ENCODE measurements at places on chromosomes 4 and X. TPM values are rescaled to one million over a fixed set of nuclear protein-coding genes. Genes with fewer than 3 reads are reported as not detected.

Gene MTTP
- 0.08 TPM for polyA plus RNA-seq

Gene FOXR2
- polyA plus RNA-seq = not detected

Gene PRDX4
- 70.4 TPM for polyA plus RNA-seq

Gene MAGEB1
- not detected for polyA plus RNA-seq

Gene MTNR1A
- not detected for polyA plus RNA-seq

Gene GAGE12J
- polyA plus RNA-seq = not detected

Gene TMSB15A
- not detected for polyA plus RNA-seq

Gene CT45A1
- not detected for polyA plus RNA-seq

Gene WDR45
- polyA plus RNA-seq = 45.1 TPM

Gene CXorf49
- polyA plus RNA-seq = not detected

Gene GAGE1
- not detected for polyA plus RNA-seq

Gene MSX1
- polyA plus RNA-seq = 0.37 TPM

Gene SATL1
- not detected for polyA plus RNA-seq

Gene TMEM47
- 5.1 TPM for polyA plus RNA-seq
